ENCODE measurements at places on chromosomes 12 and 14. TPM values are rescaled to one million over a fixed set of nuclear protein-coding genes. Genes with fewer than 3 reads are reported as not detected.

- no peak for DNase-seq
These were observed 279.9 kb upstream of the FAR2 start for GRCh38 chr12:28869197-28869596.

SVOP gene
- 0.29 TPM for polyA plus RNA-seq

CSRP2 gene
- 40.7 TPM for polyA plus RNA-seq

DNA sequence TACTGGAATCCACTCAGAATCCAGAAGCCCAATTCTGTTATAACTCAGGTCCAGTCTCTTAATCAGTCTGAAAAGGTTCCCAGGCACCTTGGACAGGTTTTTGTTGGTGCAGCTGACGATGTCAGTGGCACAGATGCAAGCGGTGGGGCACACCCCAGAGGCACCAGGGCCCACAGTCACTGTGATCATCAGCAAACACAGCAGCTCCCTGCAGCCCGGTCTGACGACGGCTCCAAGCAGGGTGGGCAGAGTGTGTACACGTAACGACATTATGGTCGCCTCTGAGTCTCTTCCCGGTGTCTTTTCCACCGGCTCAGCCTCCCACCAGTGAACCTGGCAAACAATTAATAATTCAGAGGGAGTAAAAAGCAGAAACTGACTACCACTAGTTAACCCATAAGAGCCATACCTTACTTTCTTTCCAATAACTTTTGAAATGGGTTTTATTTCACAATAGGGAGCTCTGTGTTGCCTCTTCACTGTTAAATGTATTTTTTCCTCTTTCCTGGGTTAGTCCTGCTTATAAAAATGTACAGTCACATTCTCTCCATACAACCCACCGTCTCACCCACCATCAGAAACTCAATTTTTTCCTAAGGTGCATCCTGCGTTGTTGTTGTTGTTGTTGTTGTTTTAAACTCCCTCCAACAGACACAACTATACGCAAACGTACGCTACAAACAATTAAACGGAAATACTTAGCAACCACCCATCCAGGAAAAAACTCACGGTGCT, 521 bp upstream of the PCED1B start:
- DNase-seq: no peak

GRCh38 chr12:131085816-131086591, 132.3 kb downstream of the ADGRD1 start:
- DNase-seq: no peak

DNA sequence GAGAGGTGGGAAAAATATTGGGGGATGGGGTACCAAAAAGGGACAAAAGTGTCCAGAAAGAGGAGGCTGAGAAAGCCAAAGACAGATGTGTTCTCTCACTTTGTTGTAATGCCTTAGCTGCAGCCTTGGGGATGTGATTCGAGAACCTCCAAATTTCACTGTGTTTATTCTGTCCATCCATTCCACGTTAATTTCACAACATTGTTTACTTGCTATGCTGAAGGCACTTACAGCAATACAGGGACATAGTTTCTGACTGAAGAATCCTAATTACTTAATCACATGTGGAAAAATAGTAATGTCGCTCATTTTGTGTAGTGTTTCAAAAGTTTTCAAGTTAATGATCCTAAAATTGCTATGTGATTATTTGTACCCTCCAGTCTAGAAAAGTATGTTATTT, 146.2 kb upstream of the SLC38A2 start:
- DNase-seq: no peak

DNA sequence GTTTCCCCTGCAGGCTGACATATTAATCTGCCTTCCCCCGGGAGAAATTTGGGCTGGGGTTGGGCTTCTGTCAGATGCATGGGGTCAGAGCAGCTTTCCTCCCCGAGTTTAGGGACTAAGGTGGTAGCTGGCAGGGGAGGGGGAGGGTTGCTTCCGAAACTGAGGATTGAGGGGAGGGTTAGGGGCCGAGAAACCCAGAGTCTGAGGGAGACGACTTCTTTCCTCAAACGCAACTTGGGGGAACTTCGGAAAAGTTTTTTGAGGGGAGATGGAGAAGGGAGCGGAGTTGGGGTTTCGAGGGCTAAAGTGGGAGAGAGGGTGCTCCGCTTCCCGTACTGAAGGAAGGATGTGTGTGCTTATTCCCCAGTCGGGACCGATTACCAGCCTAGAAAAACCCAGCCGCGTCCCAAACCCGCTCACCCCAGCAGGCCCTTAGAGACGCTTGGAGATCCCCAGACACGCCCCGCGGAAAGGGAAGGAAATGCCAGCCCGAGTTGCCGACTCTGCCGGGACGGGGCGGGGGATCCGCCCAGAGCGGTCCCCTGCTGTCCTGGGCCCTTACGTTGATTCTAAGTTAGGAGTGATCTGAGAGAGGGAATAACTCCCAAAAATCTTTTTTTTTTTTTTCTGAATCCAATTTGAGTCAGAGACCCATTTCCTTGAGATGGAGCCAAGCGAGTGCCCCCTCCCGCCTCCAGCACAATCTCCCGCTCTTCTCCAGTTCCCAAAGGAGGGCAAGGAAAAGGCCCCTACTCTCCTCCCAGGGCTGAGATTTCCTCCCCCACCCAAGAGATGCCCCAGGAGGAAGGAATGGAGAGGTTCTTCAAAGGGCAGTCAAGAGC, 61.9 kb downstream of the SMUG1 start:
- DNase-seq: no peak

RHOJ gene
- not detected for polyA plus RNA-seq

Data from muscle of arm (tissue), 14 donors.